ENCODE measurements at places on chromosomes 5 and 9. TPM values are rescaled to one million over a fixed set of nuclear protein-coding genes. Genes with fewer than 3 reads are reported as not detected.

NOP16 gene
- 66.0 TPM for total RNA-seq

OTULINL gene
- total RNA-seq = 0.59 TPM

CEL gene
- total RNA-seq = 2.8 TPM

RUFY1 gene
- 41.4 TPM for total RNA-seq

JADE2 gene
- total RNA-seq = 18.4 TPM

MCIDAS gene
- 1.2 TPM for total RNA-seq
